A549 (cell line): ENCODE measurements at places on chromosomes 16 and 17.

GRCh38 chr17:41063449-41063848 lies 2.2 kb downstream of the KRTAP2-4 start:
- no peak for DNase-seq

DNA sequence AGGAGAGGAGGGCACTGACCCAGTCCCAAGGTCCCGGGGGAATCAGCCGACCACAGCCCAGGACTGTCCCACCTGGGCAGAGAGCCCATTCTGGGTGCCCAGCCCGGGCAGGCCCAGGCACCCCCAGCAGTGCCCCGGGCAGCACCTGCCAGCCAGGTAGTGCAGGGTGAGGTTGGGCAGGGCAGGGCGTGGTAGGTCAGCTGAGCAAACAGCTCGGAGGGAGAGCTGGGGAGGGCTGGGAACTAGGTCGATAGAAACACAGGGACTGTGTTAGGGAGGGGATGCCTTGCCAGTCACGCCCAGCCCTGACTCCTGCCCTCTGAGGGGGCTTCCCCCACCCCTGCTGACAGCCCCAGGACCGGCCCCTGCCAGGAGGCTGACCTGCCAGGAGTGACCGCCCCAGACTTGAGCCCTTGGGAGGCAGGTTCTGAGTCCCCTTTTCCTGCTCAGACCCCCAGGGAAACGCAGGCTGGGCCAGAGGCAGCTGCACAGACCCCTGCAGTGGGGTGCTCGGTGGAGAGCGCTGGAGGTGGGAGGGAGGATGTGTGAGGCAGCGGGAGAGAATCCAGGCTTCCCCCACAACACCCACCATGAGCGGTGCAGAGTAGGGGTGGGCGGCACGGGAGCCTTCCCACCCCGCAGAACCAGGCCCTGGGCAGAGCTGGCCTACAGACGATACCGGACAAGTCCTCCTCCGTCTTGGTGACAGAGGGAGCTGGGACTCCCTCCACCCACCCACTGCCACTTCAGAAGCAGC lies 4.7 kb downstream of the HS3ST6 start:
- no peak for DNase-seq

- no peak for DNase-seq
Observed at GRCh38 chr17:50203086-50203485, 1.7 kb upstream of the COL1A1 start.

GRCh38 chr16:56664506-56664905 lies 3.4 kb downstream of the MT1G start:
- DNase-seq = no peak

DNA sequence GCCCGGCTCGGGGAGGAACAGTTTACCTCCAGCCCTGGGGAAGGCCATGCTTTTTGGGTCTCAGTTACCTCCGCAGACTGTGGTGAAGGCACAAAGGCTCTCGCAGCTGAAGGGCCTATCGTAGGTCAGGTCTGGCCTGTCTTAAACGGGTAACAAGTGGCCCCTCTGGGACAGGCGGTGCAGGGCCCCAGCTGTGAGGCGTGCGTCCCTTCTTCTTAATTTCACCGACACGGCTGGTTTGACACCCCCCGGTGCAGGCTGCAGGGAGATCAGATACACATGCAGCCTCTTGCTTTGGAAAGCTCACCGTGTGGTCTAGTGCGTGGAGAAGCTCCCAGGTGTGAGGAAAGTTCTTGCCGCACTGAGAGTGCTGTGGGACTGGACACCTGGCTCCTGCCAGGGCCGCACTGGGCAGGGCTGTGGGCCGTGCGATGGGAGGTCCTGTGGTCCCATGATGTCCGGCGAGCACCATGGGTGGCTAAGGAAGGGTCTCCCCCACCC lies 162.4 kb downstream of the BANP start:
- DNase-seq = no peak
